ENCODE measurements at places on chromosomes 3 and 15.

GRCh38 chr3:2826453-2826852 is 283.7 kb downstream of the IL5RA start:
- DNase-seq, result no peak

GRCh38 chr3:45118615-45119071 is 27.5 kb downstream of the CDCP1 start:
- no peak for DNase-seq

- DNase-seq, result no peak
These were observed 76.3 kb downstream of the KLHL25 start for GRCh38 chr15:85718271-85718971.

DNA sequence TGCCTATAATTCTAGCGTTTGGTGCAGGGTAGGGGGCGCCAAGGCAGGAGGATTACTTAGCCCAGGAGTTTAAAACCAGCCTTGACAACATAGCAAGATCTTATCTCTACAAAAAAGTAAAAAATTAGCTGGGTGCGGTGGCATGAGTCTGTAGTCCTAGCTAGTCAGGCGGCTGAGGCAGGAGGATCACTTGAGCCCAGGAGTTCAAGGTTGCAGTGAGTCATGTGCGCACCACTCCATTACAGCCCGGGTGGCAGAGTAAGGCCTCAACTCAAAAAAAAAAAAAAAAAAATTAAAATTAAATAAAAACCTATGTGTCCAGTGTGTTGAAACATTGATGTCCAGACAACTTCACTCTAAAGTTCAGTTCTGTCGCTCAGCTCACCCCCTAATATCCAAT is 78.2 kb upstream of the SOX2 start:
- DNase-seq, result no peak

GRCh38 chr15:79433276-79433990 is 1.3 kb downstream of the MINAR1 start:
- no peak for DNase-seq

DNA sequence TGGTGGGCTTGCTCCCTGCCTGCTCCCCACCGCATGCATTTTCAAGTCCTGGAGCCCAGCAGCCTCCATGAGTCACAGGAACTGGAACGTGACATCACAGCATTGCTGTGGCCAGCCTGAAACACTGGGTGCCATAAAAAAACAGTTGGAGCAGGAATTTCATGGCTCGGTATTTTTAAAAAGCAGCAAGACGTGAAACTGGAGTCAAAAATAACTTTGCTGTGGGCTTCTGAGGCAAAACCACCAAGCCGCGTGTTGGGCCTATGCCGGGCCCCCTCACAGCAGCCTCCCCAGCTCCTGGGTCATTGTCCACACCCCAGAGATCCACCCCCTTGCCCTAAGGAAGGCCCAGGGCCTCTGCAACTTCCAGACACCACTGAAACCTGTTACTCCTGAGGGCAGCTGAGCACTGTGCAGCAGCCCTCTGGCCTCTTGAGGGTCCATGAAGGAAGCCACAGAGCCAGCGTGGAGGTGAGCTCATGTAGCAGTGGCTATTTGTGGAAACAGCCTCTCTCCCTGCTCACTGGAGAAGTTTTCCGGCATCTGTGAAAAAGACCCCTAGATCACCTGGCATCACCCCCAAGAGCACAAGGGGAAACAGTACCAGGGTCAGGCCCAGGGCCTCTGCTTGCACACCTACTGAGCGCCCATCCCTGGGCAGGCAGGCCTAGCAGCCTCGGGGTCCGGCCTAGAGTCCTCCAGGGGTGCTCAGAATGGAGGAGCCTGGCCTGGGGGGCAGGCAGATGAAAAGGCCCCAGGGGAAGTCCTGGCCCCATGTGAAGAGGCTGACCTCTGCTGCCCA is 34.0 kb upstream of the DUSP7 start:
- peak; percentile 61 for DNase-seq

DNA sequence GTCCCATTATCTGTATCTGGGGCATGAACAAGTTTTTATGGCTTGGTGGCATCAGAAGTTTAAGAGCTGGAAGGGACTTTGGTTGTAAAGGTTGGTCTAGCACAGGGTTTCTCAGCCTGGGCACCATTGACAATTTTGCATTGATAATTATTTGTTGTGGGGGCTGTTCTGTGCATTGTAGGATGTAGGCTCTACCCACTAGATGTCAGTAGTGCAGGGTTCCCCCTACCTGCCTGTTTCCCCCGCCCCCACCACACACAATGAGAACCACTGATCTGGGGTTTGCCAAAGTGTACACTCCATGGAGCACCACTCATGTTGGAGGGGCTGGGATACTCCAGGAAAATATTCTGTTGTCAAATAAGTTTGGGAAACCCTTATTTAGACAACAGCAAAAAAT is 42.7 kb downstream of the PLCL2 start:
- no peak for DNase-seq

- no peak for DNase-seq
These were observed 340.8 kb upstream of the DCBLD2 start for GRCh38 chr3:99242271-99242670.

- no peak for DNase-seq
These were observed 117.6 kb upstream of the SAMMSON start for GRCh38 chr3:69881756-69882428.

DNA sequence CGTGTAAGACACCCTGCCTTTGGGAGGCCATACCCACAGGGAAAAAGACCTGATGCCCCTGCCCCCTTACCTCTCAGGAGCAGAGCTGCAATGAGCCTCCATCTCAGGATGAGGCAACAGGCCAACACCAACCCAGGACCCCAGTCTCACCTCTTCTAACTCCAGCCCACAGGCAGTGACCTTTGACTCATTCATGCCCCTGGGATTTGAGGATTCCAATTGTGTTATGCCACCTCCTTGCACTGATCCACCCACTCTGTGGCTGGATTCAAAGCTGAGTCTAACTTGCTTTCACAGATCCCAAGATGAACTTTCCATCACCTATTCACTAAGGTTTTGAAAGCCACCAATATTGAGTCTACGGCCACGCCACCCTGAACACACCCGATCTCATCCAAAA is 64.7 kb downstream of the MINAR1 start:
- no peak for DNase-seq

DNA sequence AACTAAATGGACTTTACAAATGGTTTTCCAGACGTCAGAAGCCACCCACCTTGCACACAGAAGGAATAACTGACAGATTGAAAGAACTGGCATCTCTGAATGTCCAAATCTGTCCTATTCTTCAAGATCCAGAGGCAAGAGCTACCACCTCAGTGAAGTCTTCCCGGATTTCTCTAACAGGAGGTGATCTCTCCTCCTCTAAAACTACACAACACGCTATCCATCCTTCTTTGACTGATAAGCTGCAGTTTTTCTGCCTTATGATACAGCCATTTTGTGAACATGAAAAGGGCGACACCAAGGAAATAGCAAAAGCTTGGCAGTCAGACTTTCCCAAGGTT is 37.1 kb upstream of the HES1 start:
- DNase-seq, result no peak

- no peak for DNase-seq
These were observed 34.8 kb downstream of the MITF start for GRCh38 chr3:69774029-69774428.

DNA sequence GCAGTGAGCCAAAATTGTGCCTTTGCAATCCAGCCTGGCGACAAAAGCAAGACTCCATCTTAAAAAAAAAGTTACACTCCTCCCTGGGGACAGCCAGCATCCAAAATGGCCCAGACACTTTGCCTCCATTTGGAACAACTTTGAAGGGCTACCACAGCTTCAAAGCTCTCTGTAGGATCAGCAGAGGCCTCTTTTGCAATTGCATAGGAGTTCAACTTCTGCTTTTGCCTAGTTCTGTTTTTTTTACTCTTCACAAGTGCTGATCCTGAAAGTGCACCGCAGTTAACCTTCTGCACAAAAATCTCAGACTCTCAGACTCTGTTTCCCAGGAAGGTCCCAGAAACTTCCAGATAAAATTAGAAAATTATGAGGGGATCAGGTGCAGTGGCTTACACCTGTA is 25.2 kb upstream of the SLC4A7 start:
- no peak for DNase-seq

- no peak for DNase-seq
These were observed 71.9 kb downstream of the MRPL46 start for GRCh38 chr15:88395241-88395640.

DNA sequence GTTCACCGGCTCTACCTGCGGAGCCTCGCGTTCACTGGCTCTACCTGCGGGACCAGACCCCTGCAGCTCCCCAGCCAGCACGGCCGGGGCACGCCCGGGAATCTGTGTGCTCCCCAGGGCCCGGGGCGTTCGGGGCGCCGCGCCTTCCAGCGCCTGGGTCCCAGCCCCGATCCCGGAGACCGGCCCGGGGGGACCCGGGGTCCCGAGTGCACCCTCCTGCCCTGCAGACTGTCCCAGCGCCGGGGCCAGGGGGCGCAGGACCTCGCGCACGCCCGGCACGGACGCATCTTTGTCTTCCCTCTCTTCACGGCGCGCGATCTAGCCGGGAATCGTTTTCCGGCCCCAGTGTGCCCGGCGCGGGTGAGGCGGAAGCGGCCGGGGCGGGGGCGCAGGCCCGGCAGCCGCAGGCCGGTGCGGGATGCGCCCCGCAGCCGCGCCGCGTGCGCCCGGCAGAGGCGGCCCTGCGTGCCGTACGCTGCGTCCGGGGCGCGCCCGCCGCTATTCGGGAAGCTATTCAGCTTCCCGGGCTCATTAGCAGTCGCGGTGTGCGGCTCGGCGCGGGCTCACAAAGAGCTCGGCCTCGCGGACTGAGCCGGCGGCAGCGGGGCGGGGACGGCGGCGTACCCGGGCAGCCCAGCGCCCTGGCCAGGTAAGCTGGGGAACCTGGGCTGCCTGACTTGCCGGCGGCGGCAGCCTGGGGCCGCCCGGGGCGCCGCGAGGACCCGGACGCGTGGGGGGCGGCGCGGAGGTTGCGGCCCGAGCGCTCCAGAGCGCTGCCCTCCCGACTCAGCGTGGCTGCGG is at the start of gene APBA2:
Gene APBA2, plus strand, starts transcription at position 345 of the 801 bp plus-strand sequence. CDS start 167,911 bp downstream, outside the sequence.
- DNase-seq, result peak; percentile 14

GRCh38 chr15:29698030-29698701 is 124.1 kb downstream of the TJP1 start:
- no peak for DNase-seq

GRCh38 chr15:55434989-55435825 is 26.9 kb downstream of the PIERCE2 start:
- peak; percentile 27 for DNase-seq

DNA sequence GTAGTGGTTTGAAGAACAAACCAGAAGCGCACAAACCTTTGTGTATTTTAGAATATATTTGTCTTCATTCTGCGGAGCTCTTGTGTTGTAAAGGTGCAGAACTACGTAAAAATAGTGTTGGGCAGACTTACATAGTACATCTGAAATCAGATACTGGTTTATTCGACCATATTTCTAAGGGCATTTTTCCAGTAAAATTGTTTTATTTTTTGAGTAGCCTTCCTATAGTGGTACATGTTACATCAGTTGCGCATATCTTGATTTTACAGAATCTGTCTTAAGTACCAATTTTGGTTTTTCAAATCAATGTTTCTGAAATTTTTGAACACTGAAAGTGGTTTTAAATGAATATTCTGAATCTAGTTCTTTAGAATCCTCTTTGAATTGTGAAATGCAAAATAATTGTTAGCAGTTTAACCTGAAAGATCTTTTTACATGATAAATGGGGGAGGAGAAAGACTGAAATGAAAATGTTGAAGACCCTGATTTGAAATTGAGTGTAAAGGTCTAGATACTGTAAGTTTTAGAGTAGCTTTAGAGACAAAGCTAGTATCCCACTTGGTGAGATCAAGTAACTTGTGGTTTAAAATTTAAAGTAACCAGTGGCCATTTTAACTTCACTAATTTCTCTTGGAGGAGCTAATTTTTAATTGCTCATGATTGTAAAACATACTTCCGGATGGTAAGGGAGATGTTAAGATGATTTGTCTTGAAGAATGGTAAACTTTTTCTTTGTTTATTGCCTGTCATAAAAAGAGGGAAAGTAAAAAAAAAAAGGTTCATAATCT is 15.5 kb upstream of the CHD2 start:
- no peak for DNase-seq

DNA sequence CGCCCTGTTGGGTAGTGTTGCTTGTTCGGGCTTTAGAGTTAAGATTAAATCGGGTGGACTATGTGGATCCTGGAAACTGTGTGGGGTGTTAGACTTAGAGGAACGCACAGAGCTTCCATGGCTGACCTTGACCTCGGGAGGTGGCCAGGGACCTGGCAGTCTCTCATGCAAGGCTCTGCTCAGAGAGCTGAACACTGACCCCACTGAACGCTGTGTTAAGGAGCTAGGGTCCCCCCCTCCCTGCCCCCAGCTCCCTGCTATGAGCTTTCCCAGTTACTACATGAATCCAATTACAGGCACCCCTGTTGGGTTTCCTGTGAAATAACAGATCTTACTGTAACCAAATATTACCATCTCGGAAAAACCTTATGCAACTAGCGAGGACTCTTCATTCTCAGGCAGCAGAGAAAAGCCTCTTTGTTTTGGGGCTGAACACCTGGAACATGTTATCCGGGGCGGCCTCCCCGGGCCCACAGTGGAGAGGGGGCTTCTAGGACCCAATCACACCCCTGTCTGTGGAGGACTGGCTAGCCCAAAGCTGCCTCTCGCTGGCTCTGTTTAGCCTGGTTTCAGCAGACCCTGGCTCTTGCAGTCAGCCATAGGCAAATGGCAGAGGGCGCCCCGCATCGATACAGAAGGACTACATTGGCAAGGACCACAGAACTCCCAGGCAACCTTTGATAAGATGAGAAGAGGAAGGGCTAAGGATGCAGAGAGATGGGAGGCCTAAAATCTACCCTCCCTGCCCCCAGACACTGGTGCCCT is 25.8 kb upstream of the ALDH1A3 start:
- no peak for DNase-seq

DNA sequence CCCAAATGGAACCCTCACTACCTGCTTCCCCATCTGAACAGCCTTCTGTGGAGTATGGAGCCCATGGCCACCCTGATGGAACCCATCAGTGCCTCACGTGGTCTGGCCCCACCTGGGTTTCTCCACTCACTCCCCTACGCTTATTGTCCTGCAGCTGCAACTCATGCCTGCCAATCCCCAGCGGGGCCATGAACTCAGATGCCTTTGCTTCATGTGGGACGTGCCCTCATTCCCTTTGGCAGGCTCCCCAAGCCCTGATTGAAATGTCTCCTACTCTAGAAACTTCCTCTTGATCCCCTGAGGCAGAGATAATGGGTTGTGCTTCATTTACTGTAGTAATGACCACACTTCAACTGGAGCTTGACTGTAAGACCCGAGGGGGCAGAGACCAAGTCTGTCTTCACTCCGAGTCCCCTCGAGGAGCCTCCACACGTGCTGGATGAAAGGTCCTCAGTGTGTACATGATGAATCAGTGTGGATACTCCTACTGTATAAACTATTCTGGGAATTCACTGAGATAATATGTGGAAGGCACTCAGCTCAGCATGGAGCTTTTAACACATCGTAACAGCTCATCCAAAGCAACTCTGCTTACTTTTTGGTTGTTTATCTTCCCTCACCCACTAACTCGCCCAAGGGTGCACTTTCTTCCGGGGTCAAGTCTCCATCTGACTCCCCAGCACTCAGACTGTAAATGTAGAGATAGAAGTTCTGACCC is 232.8 kb upstream of the BHLHE40 start:
- DNase-seq, result no peak

- DNase-seq, result no peak
These were observed 96.4 kb downstream of the FNDC3B start for GRCh38 chr3:172135820-172136219.
